Cortex of kidney (tissue), 1 donor: ENCODE measurements at places on chromosomes 12 and 14.

DNA sequence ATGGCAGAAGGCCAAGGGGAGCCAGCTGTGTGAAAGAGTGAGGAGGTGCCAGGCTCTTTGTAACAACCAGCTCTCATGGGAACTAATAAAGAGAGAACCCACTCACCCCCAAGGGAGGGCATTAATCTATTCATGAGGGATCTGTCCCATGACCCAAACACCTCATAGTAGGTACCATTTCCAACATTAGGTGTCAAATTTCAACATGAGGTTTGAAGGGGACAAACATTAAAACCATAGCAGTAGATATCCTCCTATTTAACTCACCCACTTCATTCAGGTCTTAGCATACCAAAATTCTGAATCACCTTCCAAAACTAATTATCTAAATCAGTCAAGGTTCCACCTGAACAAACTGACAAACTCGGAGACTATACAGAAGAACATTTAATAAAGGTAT is 75.3 kb downstream of the PPFIA2 start:
- DNase-seq = no peak

DNA sequence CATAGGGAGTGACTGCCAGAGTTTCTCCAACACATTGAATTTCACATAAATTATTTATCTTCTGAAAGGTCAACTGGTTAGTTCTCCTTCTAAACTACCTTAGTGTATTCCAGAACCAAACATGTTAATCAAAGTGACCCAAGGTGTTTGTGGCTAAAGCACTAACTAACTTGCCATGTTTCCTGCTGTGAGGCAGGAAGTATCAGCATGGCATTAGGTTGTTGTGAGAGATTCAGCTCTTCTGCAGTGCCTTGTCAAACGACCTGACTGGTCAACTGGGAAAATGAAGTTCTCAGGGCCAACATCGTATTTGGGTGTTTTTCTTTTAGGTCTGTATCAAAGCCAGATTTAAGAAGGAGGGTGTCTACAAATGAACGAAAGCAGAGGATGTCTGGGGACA is 448.1 kb downstream of the APAF1 start:
- DNase-seq = no peak

DNA sequence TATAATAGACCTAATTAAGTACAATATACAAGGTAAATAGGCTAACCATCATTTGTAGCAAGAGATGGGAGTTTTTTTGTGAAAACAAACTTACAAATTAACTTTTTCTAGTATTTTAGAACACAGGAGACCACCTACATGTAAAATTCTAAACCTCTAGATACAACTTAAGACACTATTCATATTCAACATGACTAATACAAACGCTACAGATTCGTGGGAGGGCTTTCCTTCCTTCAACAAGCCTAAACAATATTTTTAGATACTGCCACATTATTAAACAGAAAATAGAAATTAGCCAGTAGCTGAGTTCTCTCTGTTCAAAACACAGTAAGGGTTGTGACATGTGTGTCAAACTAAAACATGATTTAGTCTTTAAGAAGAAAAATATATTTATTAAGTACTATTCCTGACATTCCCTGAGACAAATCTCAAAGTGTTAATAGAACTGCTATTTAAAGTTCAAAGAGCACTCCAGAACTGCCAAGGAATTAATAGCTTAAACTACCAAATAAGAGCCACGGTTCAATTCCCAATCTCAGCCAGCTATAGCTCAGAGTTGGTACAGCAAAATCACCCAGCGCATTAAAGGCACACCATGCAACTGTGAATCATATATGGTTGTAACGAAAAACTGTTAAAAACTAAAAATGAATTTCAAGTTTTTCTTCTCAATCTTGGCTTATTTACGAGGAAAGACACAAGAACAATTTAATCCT is 10.7 kb downstream of the MED13L start:
- DNase-seq = no peak

- DNase-seq = no peak
Measured at GRCh38 chr12:116694653-116695463, 43.0 kb downstream of the SPRING1 start.

- DNase-seq = no peak
Measured at GRCh38 chr12:473863-474577, 14.3 kb downstream of the B4GALNT3 start.

GRCh38 chr14:51511265-51511664 is 140.4 kb upstream of the FRMD6 start:
- DNase-seq = no peak

GRCh38 chr14:89422952-89423345 is 5.9 kb upstream of the FOXN3 start:
- no peak for DNase-seq

DNA sequence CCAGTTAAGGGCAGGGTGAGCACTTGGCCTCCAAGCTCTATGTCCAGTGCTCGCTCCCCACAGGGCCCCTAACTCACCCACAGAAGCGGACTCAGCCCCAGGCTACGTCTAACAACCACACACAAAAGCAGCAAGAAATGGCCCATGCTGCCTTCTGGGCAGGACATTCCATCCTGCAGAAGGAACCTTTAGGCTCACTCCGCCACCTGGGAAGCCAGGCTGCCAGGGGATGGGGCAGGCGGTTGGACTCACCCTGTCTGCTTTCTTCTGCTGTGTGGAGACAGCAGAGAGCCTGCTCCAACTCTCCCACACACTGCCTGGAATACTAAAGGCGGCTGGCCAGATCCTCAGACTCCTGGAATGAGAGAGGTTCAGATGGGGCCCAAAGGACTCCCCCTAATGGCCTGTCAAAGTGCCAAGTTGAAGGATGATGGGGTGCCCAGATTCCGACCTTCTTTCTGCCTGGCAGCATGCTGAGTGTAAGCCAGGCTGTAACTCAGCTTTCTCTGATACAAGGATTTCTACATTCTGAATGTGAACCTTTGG is 27.7 kb upstream of the BLTP3B start:
- no peak for DNase-seq

DNA sequence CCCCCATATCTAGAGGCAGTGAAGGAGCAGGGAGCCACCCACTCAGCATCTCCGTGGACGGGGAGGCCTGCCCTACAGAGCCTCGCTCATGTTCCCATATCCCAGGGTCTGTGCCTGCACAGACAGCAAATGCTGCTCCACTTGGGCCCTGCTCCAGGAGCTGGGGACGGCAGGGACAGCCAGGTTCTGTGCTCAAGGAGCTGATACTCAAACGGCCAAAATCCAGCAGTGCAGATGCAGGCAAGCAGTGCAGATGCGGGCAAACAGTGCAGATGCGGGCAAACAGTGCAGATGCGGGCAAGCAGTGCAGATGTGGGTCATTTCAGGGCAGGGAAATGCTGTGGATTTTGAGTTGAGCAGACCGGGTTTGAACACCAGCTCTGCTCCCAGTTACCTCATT is 6.2 kb upstream of the SERPINA12 start:
- no peak for DNase-seq

DNA sequence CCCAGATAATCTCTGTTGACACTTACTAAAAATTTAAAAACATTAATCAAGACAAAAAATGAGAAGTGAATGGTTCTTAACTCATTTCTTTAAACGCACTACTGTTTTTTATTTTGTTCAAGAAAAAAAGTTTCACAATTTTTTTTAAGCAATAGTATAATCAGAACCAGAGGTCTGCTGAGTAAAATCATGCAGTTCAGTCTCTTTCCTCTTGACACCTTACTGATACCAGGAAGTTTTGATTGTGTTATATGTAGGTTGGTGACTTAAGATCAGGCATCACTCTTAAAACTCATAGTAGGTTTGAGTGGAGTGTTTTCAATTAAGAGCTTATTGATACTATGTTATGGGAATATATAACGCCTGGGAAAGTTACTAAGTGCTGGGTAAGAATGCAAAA is 121.4 kb downstream of the TRMT5 start:
- DNase-seq = no peak

- DNase-seq = no peak
Measured at GRCh38 chr12:122389677-122390076, 32.8 kb downstream of the CLIP1 start.

DNA sequence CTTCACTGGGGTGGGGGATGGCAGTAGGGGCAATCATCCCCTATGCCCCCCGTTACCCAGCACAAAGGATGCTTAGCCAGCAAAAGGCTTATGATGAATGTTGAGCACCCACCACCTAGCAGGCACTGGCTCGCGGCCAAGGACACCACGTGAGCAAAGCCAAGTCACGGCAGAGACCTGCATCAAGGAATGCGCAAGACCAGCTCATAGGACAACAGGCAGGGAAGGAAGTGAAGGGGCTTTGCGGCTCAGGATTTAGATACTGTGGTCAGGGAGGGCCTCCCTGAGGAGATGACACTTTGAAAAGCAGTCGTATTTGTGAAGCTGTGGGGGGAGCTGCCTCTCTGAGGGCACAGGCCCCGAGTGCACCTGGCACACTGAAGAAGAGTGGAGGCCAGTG is 32.8 kb downstream of the SH2B3 start:
- no peak for DNase-seq

DNA sequence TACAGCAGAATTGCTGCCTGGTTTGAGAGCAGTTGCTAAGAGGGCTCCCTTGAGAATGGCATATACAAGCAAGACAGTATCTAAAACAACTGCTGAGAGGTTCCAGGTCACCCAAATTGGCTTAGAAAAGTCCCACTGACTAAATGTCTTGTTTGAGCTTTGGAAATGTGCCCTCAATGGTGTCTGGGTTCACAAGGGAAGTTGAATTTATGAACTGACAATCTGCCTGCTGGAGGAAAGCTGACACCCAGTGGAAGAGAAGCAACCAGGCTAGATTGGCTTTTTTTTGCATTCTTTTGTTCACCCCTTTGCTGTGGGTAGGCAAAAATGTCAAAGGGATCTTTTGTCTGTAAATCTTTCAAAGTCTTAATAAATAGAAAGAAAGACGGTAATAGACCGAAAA is 44.6 kb upstream of the NPFF start:
- no peak for DNase-seq

- no peak for DNase-seq
Measured at GRCh38 chr14:47167402-47167801, 508.0 kb downstream of the MDGA2 start.

GRCh38 chr14:24843494-24843893 is 206.5 kb downstream of the STXBP6 start:
- DNase-seq = no peak

DNA sequence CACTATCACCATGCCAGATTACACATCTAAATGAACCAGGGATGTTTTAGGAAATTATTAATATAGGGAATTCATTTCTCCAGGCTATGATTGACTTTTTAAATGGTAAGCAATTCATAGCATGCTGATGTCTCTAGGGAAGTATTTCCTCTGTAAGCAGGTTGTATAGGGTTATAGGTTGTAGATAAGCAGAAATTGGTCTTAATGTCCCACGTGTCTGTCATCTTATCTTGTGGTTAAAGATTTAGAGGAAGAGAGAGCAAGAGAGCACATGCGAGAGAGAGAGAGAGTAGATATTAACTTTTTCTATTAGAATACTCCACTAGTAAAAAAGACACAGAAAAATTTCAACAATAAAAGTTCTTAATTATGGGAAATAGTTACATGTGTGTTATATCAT is 32.6 kb downstream of the TRHDE start:
- DNase-seq = no peak

DNA sequence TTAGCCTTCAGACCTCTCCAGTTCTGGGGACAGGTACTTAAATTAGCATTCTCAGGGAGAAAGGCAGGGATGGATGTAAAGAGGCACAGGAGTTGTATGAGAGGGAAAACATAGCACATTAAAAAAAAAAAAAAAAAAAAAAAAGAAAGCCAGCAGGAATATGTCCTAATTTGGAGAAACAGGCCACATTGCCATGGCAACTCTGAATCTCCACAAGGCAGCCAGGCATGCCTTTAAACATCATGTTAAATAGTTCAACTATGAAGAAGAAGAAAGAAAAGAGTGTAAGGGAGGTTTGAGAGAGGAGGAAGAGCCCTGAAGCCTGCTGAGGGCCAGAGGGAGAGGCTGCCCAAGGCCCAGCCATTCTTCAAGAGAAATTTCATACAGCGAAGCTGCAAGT is 145.8 kb downstream of the GRIN2B start:
- DNase-seq = no peak

DNA sequence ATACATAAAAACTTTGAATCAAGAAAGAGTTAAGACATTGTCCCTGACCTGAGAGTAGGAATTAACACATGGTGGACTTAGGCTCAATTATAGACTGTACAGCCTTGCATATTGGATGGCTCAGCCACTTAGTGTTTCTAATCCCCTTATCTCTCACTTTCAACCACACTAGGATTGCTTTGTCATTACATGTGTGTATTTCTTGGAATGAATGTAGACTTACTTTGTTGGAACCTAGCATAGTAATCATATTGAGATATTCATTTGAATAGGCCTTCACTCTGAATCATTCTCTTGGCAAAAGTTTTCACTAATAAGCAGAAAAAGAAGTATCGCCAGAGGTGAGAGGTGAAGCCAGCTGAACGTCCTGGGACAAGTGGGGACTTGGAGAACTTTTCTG is 1973.9 kb upstream of the FLRT2 start:
- DNase-seq = no peak

- DNase-seq = no peak
Measured at GRCh38 chr14:99571303-99571986, 32.6 kb downstream of the CCDC85C start.

DNA sequence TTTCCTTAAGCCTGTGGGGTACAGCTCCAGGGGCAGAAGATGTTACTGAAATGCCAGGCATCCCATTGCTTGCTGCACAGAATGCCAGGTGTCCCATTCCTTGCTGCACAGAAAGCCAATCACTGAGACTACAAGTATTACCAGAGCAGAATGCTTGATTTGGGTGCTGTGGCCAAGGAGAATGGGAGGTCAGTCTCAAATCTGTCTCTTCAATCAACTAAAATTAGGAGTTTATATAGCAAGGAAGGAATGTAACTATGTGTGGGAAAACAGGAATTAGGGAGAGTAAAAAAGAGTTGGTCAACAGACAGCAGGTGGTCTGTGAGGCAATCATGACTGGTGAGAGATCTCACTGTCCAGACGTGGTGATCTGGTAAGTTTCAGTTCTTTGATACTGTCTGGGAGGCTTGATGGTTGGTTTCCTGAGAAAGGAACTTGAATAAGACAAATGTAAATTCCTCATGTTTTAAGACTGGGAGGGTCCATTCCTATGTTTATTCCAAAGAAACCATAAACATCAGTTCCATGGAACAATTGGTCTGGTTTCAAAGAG is 31.2 kb upstream of the VASH1 start:
- no peak for DNase-seq

DNA sequence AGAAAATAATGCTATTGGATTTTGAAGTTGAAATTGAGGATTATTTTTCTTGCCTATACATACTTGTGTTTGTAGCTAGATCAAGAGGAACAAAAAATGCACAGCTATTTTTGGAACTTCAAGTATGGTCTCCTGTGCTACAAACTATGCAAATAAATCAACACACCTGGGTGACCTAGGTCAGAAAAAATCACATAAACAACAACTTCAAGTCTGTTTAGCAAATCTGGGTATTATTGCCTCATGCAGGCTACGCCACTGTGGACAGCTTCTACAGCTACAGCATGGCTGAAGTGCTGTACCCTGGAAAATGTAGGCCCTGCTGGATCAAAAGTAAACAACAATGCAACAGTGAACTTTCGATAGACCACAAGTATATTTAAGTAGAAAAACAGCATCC is 87.5 kb downstream of the SLC6A15 start:
- no peak for DNase-seq

- no peak for DNase-seq
Measured at GRCh38 chr14:25546826-25547225, 496.9 kb upstream of the STXBP6 start.

GRCh38 chr14:31269634-31270195 is 62.1 kb upstream of the HECTD1 start:
- DNase-seq = no peak

GRCh38 chr14:93035917-93036651 is 79.6 kb downstream of the ITPK1 start:
- no peak for DNase-seq

GRCh38 chr14:69532561-69533340 is 41.9 kb downstream of the CCDC177 start:
- DNase-seq = no peak
